A549 treated with CORT108297 at 1 μM for 4 hours (cell line): ENCODE measurements at places on chromosomes 4 and X. TPM values are rescaled to one million over a fixed set of nuclear protein-coding genes. Genes with fewer than 3 reads are reported as not detected.

FABP2 gene
- not detected in 5 replicates for total RNA-seq

IGFBP7 gene
- total RNA-seq, result 206 to 336 TPM (median 240 TPM) in 5 replicates

HERC5 gene
- total RNA-seq, result 3.6 to 4.7 TPM (median 4.3 TPM) in 5 replicates

RIPPLY1 gene
- total RNA-seq, result not detected in 5 replicates

MAGEC2 gene
- not detected in 5 replicates for total RNA-seq

GNRHR gene
- total RNA-seq, result not detected in 5 replicates

OPRPN gene
- not detected in 5 replicates for total RNA-seq

DCLK2 gene
- 9.0 to 11.1 TPM (median 9.3 TPM) in 5 replicates for total RNA-seq

MXRA5 gene
- total RNA-seq, result not detected in 5 replicates

MSANTD1 gene
- total RNA-seq, result 0.14 to 0.16 TPM (median 0.14 TPM) in 4 of 5 replicates, not detected in the other

C4orf54 gene
- total RNA-seq, result not detected in 5 replicates

TCEAL6 gene
- not detected in 5 replicates for total RNA-seq

TBC1D8B gene
- total RNA-seq, result 1.2 to 1.6 TPM (median 1.3 TPM) in 5 replicates
